Ureter (tissue), 1 donor: ENCODE measurements at places on chromosomes 3 and 15. TPM values are rescaled to one million over a fixed set of nuclear protein-coding genes. Genes with fewer than 3 reads are reported as not detected.

GRCh38 chr3:14345496-14346150 is 56.8 kb upstream of the SLC6A6 start:
- DNase-seq = no peak

- no peak for DNase-seq
These were observed 191.9 kb upstream of the LINGO1 start for GRCh38 chr15:77824361-77825251.

GRCh38 chr15:51737522-51738305 is at the start of gene LYSMD2:
LYSMD2 (minus strand) TSS chr15:51737655; CDS start chr15:51737622, 33 bp downstream.
- DNase-seq = peak; percentile 72

GRCh38 chr15:36579792-36580431 is 486 bp downstream of the CDIN1 start:
- peak; percentile 48 for DNase-seq

DNA sequence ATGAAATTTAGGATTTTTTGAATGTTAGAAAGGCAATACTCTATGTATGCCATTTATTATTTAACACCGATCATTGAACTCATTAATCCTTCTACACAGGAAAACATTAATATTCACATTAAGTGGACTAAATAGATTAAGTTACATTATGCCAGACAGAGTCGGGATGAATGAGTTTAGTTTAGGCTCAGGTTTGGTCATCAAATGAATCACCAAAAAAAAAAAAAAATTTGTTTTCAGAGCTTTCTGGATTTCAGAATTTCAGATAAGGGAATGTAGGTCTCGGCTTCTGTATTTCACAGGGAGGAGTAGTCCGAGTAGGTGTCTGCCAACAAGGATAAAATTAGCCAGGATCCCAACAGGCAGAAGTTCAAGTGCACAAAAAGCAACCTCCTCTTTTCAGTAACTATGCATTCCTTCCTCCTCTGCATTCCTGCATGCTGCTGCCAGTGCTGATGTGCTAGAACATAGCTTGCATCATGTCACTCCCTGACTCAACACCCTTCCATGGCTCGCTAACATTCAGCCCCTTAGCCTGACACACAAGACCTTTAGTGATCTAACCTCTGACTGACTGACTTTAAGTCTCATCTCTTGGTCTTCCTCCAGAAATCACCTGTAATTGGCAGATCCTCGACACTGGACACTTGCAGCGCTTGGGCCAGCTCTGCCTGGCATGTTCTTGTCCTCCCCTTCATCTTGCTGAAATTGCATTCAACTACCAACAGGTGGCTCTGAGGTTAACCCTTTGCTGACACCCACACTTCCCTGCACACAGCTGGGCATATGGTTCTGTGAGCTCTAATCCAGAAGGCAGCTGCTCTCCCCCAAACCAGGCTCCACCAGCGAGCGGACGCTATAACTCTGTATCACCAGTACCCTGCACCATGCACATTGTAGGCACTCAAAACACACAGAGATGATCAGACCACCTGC is 145.4 kb upstream of the PROK2 start:
- no peak for DNase-seq

- DNase-seq = no peak
These were observed 130.2 kb upstream of the SGO1 start for GRCh38 chr3:20316238-20316637.

- no peak for DNase-seq
These were observed 53.5 kb downstream of the WWTR1 start for GRCh38 chr3:149604125-149604875.

DNA sequence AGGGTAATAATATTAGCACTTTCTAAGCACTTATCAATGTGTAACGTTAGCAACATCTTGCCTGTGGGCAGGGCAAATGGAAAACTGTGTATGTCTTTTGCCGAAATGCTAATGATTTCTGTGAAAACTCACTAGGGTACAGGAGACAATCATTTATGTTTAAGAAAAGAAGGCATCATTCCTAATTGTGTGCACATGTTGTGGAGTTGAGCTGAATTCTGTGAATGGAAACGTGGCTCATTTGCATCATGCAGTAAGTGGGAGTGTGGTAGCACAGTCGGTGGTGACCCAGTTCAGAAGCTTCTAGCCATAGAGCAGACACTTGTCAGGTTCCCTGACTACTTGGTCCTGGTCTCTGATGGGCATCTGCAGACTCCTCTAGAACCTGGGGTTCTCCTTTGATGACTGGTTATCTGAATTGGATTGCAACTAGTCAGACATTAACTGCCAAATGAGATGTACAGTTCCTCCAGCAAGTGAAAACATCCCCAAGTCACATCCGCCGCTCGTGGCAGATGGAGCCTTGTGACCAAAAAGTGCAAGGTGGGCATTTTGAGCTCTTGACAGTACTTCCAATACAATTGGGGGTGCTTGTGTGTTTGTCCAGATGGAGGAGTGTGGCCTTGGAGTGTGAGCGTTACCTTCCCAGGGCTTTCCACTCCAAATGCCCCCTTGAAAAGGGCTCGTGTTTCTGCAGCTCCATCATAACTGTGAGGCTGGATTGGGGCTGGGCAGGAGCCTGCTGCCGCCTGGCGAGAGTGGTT is 21.5 kb downstream of the MRPS25 start:
- DNase-seq = no peak

DNA sequence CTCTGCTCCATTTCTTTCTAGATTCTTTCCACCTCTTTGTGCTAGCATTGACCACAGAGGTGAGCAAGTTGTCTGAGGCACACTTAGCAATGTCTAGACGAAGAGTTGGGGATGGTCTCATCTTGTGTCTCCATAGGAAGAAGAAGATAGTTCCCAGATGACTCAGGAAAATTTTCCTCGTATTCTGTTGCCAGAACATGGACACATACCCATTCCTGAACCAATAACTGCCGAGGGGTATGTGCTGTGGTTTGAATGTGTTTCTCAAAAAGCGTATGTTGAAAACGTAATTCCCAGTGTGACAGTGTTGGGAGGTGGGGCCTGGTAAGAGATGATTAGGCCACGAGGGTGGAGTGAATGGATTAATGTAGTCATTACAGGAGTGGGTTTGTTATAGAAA is 107.5 kb upstream of the GALNT15 start:
- no peak for DNase-seq

DNA sequence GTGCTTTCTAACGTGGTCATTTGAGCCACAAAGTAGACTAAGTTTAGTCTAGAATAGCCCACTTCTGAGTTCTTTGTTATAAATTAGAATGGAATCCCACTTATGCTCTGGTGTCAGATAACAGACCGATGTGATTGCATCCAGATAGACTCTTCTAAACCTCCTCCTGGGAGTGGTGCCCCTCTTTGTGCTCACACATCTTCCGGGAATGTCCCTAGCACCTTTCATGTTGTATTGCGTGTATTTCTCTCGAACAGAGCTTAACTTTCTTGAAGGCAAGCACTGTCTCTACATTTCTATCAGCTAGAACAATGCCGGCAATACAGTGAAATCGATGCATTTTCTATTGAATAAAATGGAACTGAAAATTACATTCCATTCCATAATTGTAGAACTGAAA is 23.0 kb downstream of the CP start:
- no peak for DNase-seq

- no peak for DNase-seq
These were observed 304.0 kb downstream of the UACA start for GRCh38 chr15:70459312-70459711.

GRCh38 chr15:77853008-77853328 is 220.3 kb upstream of the LINGO1 start:
- no peak for DNase-seq

DNA sequence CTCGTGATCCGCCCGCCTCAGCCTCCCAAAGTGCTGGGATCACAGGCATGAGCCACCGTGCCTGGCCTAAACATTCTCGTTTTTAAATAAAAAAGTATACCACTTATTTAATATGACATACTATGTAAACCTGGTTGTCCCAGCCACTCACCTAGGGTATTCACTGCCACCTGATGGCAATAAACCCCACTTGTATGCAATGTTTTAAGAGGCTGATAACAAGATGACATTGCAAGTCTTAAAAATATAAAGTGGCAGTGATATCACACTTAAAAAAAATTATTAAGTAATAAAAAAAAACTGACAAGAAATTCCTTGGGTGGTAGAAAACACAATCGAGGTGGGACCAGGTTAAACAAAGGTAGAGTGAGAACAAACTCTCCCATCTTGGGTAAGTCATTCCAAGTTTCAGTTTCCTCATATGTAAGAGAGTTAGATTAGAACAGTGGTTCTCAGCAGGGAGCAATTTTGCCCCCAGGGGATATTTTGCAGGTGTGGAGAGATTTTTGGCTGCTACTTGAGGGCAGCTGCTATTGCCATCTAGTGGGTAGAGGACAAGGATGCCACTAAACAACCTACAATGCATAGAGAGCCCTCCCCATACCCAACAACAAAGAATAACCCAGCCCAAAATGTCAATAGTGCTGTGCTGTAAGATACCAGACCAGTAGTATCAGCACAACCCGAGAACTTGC is 14.5 kb downstream of the ARF4 start:
- no peak for DNase-seq

DNA sequence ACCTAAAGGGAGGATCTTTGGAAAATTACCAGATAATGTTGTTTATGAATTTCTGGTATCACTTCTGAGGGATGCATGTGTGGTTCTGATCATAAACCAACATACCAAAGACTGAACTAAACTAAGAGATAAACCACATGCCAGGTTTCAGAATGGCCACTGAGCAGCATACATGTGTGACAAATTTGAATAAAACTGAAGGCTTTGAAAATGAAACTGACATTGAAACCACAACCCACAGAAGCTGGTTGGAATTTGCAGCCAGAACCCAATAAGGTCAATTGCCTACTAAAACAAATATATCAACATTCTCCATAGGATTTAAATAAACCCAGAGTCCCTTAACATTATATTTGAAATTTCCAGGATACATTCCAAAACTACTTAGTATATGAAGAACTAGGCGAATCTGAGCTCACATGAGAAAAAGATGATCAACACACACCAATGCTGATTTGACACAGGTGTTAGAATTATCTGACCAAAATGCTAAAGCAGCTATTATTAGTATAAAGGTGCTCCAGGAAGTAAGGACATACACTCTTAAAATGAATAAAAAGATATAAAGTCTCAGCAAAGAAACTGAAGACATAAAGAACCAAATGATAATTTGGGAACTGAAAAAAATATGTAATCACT is 125.0 kb downstream of the ZNF280D start:
- no peak for DNase-seq

DNA sequence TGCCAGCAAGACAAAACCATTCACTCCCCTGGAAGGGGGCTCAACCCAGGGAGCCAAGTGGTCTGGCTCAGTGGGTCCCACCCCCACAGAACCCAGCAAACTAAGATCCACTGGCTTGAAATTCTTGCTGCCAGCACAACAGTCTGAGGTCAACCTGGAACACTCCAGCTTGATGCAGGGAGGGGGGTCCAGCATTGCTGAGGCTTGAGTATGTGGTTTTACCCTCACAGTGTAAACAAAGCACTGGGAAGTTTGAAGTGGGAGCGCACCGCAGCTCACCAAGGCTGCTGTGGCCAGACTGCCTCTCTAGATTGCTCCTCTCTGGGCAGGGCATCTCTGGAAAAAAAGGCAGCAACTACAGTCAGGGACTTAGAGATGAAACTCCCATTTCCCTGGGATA is 81.7 kb downstream of the MSL2 start:
- DNase-seq = no peak

- DNase-seq = no peak
These were observed 158.2 kb upstream of the ANKRD28 start for GRCh38 chr3:15955968-15956367.

DNA sequence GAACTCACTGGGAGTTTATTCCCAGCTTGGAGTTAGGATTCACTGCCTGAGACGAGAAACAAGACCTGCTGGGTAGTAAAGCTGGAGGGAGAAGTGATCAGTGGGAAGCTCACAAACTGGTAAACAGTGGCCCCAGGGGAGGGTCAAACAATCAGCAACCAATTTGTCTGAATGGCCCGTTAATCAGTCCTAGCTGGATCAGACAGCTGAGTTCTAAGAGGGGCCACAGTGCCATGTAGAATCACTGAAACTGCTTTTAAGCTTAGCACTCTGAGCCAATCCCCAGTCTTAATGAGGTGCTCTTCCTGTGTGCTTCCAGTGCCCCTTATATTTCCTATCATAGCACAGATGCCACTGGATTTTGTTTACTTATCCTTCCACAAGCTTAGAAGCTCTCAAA is 591.7 kb downstream of the RSL24D1 start:
- no peak for DNase-seq

GRCh38 chr3:47578119-47578632 is 489 bp downstream of the CSPG5 start:
- no peak for DNase-seq

DNA sequence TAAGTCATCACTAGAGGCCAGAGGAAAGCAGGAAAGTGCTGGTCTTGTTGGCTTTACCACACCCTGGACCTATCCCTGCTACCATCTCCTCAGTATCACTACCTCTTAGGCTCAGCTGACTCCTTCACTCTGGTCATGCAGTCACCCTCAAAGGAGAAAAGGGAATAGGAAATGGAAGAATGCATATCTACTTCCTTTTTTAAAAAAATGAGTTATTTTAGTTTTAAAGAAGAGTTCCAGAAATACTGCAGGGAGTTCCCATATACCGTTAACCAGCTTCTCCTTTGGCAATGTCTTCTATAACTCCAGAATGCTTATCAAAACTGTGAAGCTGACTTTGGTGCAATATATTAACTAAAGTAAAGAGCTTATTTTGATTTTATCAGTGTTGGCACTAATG is 688.6 kb downstream of the DIPK2A start:
- no peak for DNase-seq

DNA sequence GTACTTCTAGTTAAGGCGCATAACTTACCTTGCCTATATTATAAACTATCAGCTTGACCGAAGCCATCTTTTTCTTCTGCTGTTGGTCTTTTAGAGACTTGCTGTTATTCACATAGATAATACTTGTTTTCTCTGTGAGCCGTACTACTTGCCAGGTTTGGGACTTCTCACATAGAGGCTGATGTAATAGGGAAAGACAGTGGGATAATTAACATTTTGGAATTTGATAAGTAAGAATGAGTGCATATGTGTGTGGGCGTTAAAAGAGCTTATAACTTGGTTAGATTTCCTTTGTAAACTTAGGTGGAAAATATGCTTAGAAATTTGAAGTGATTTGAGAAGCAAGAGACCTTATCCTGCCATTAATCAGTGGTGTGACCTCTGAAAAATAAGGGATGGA is 47.8 kb downstream of the FNDC3B start:
- DNase-seq = no peak

Gene PDIA5
- total RNA-seq = 44.2 TPM

Gene PLOD2
- 17.7 TPM for total RNA-seq

Gene KNG1
- not detected for total RNA-seq

Gene CADM2
- 6.9 TPM for total RNA-seq

Gene VGLL3
- 51.7 TPM for total RNA-seq

Gene TLR9
- total RNA-seq = 0.26 TPM

Gene HTD2
- total RNA-seq = 7.4 TPM

Gene TLNRD1
- 15.1 TPM for total RNA-seq

Gene SOX2
- 0.16 TPM for total RNA-seq

Gene NTRK3
- total RNA-seq = 11.8 TPM

Gene CMC1
- 16.9 TPM for total RNA-seq

Gene PCOLCE2
- 14.3 TPM for total RNA-seq

Gene ANKDD1A
- 31.4 TPM for total RNA-seq

Gene TRH
- not detected for total RNA-seq

Gene TMEM202
- not detected for total RNA-seq

Gene CSPG4
- total RNA-seq = 31.0 TPM

Gene OR5K3
- total RNA-seq = not detected

Gene PDZRN3
- 38.3 TPM for total RNA-seq
